ENCODE measurements at places on chromosomes 11 and 22.
A peak's percentile ranks its signal among the peaks of the same experiment; 100 is the strongest.

DNA sequence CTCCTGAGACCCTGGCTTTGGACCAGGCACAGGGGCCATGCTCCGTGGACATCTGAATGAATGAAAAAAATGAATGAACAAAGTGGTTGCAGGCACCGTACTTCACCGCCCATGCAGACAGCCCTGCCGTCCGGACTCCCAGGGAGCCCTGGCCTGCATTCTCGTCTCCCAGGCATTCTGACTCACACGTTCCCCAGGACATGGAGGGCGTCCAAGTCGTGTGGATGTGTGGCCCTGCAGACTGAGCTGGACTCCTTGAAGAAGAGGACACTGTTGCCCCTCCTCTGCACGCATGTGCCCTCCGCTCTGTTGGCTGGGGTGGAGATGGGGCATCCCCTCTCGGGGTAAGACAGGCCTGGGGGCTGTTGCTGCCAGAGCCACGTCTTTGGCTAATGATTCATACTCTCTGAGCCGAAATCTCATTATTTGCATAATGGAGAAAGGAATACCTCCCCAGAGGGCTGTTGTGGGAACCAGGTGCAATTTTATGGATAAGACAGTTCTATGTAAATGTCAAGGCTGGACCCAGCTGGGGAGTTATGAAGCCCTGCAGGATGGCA is 49.7 kb downstream of the RTL6 start:
- DNase-seq, result peak; percentile 39

GRCh38 chr11:123641495-123641840 is 13.0 kb downstream of the SCN3B start:
- no peak for DNase-seq

DNA sequence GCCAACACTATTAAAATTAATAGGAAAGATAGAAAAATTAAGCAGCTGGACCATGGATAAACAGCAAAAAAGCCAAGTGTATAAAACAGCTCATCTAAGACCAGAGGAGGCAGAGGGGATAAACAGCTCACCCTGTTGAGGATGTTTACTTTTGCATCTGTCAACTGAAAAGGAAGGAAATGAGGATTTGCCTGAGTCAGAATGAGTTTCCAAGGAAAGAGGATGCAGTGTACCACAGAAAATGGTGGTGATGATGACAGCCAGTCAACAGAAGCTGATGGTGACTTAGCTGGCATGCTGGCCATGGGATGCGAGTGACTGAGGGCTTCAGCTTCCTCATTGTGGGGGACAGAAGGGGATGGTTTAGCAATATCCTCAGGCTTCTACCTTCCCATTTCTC is 183.5 kb downstream of the KIRREL3 start:
- no peak for DNase-seq

DNA sequence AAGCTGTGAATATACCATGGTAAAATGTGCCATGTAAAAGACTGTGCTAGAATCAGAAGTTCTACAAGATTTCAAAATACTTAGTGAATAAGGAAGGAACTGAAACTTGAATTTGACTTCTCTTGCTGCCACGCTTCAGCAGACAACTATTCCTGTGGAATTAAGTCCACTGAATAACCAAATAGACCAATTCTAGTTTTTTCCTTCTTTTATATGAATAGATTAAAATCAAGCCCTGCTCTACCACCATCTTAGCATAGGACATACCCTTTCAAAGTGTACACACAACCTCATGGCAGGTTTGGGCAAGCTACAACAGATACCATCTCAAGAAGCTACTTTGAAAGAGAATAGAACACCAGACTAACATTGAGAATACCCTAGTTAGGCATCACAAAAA is 23.4 kb upstream of the CLNS1A start:
- DNase-seq, result no peak

- DNase-seq, result no peak
Observed at GRCh38 chr11:126874831-126875230, 125.7 kb downstream of the KIRREL3 start.

GRCh38 chr11:832529-833113 is at the start of gene CD151:
CD151 (plus strand) TSS chr11:832952; CDS start chr11:836070, 3,118 bp downstream.
- no peak for DNase-seq

GRCh38 chr22:36934418-36935312 is 21.2 kb downstream of the CSF2RB start:
- DNase-seq, result no peak

DNA sequence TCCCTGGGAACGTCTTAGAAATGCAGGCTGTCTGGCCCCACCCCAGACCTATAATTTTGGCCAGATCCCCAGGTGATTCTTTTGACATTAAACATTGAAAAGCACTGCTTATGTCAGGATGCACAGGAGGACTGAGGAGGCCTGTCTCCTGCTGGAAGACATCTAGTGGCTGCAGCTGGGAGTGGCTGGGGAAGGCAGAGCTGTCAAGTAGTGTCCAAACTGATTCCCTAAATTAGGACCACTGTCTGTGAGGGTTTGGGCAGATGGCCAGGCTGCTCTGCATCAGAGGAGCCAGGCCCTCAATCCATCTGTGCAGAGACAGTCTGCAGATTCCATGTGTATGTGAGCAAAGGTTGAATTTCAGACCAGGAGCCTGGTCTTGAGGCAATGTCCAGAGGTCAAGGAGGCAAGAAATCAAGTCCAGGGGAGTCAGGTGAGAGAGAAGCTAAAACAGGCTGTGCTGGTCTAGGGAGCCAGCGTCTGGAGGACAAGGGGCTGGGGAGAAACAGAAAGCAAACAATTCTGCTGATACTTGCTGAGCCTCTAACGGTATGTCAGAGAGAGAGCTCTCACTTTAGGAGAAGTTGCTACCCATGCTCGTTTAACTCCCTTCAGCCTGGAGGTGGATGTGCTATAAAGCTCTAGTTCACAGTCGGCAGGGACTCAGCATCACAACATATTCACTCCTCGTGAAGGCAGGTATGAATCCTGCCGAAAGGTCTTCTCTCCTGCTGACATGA is 15.3 kb upstream of the SYTL2 start:
- DNase-seq, result no peak

DNA sequence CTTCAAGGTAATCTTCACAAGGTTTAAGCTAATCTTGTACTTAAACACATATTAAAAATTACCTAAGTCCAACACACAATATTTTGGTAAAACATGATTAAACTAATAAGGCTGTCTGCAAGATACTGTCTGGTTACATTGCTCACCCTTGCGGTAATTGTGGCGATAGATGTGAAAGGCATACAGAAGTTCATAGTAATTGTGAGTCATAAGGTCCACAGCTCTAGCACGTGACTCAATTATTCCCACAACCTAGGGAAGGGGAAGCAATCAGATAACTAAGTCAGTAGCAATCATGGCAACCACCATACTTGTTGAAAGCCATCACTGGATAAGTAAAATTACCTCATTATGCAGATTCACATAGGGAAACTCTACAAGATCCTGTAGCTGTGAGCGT is 30.5 kb upstream of the FNBP4 start:
- no peak for DNase-seq

DNA sequence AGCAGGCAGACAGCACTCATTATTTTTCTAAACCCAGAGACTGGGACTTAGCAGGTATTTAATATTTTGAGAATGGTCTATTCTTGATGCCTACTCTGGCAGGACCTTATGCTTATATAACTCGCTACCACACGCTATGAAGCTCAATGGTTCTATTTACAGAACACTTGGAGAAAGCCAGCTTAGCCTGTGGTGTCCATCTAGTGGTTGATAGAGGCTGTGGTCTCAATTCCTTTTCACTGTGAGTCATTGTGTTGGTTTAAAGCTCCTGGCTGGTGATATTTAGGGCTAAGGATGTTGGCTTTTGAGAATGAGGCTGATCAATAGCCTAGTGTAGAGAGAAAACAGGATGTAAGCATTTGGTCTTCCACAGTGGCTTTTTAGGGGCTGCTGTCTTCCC is 206.4 kb downstream of the DBX1 start:
- DNase-seq, result no peak

DNA sequence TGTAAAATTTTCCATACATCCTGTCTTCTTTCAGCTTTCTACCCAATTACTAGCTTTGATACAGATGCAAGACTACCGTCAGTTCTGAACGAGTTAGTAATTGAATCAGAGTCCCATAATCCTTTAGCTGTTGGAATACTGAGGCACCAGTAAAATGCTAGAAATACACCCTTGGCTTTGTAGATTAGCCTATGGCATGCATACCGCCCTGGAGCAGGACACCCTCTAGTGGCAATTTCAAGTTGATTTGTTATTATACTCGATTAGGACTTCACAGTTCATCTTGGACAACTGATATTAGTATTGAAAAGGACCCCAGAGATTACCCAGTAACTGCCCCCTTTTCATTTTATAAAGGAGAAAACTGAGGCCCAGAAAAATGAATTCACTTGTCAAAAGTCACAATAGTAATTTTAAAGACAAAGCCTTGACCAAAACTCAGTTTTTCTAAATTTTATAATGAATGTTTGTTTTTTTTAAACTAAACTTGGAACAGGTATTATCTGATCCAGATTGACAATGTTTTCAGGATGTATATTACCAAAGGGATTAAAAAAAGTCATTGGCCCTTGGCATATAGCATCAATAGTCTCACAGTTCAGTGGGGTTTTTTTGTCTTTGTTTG is 72.6 kb downstream of the HIPK3 start:
- peak; percentile 24 for DNase-seq

GRCh38 chr11:66371627-66372415 is at the start of gene SLC29A2:
SLC29A2 (minus strand) TSS chr11:66371760; CDS start chr11:66371591, 169 bp downstream.
- no peak for DNase-seq

GRCh38 chr11:121394785-121395184 is 57.3 kb upstream of the SORL1 start:
- no peak for DNase-seq

DNA sequence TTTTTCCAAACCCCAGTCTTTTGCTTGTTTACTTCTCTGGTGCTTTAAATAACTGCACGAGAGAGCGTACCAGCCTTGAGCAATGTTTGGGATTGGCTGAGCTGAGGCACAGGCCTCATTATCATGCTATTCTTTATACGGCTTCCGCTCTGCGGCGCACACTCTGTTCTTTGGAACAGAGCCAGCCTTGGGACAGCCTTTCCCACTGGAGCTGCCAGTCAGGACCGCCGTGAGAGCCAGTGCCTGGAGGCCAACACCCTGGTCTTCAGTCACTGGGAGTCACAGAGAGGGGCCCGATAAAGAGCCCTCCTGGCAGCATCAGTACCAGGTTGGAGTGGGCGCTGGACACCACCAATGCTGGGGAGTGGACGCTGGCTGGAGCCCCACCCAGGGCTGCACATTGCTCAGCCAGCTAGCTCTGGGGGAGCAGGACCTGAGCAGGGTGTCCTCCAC is 125.6 kb downstream of the BCR start:
- DNase-seq, result no peak

DNA sequence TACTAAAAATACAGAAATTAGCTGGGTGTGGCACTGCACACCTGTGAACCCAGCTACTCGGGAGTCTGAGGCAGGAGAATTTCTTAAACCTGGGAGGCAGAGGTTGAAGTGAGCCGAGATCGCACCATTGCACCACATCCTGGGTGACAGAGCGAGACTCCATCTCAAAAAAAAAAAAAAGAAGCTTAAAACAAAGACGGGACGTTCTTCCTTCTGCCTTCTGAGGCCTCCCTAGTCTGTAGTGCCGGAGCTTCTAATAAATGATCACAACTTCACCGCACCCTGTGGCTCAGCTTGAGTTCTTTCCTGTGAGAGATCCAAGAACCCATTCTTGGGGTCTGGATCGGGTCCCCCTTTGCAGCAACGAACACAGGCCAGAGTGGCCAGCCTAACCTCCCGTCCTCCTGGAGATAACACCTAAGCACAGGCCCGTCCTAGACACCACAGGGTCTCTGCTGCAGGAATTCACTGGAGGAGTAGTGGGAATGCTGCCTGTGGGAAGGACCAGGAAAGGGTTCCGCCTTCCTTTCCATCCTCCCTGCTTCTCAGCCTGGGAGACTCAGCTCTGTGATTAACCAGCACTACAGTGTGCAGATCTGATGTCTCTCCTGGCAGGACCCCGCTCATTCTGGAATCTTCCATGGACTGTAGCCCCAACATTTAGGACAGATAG is 2.2 kb upstream of the APOBEC3H start:
- DNase-seq, result no peak

DNA sequence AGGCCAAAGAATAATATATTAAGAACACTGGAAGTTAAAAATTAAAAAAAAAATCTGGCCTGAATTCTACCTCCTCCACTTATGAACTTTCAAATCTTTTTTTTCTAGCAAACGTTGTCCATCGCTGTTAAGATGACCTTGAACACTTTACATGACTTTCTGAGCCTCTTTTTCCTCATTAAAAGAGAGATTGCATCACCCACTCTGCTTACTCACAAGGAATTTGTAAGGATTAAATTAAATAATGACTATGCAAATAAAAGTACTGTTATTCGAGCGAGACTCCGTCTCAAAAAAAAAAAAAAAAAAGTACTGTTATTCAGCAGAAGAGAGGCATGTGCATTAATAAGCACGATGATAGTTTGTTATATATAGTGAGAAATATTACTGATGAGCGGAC is 285.1 kb upstream of the CCDC90B start:
- no peak for DNase-seq

DNA sequence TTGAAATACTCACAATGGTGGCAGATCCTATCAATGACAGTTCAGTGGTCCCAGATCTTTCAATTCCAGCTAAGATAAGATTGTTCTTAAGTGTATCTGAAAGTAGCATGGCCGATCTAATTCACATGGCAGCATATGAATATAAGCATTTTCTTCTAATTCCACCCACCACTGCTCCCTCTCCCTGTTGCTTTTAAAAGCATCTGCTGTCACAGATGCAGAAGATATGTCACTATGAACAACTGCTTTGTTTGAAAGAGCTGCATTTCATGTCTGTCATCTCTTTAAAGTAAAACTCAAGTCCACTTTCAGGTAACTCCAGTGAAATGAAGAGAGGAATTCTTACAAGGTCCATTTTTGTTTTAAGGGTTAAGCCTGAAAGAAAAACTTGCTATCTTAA is 1044.0 kb downstream of the DLG2 start:
- DNase-seq, result no peak

GRCh38 chr11:35588627-35589026 is 29.6 kb upstream of the FJX1 start:
- DNase-seq, result no peak

DNA sequence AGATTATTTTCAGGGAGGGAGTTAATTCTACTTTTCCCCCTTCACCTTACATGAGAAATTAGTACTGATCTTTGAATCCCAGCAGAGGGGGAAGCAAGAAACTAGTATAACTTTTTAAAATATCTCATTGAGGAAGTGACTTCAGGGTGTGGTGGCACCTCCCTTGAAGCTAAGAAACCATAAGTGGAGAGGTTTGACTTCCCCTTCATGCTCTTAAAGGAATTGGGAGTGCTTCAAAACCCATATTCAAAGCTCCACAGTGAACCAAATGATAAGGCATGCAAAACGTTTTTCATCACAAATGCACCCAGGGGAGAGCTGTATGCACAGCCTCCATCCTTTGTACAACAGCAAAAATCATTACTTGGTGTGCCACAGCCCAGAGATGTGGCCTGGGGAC is 540 bp downstream of the MS4A14 start:
- DNase-seq, result no peak

DNA sequence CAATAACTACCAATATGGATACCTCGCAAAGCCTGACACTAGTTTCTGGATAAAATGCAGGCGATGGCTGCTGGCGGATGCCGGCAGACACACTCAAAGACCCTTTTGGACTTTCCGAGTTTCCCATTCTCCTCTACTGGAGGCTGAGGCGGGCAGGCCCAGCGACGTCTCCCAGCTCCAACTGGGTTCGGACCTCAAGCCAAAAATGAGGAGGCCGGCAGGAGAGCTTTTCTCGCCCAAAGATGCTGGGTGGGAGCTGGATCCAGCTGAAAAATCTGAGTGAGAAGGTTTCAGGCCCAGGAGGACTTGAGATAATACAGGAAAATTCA is 428 bp upstream of the FEZ1 start:
- DNase-seq, result no peak
